Midbrain (tissue), 1 donor: ENCODE measurements at places on chromosomes 13 and 19.
A peak's percentile ranks its signal among the peaks of the same experiment; 100 is the strongest.

GRCh38 chr13:69580255-69580654 lies 527.4 kb upstream of the ATXN8OS start:
- DNase-seq, result no peak

GRCh38 chr19:33432446-33433170 lies 59.1 kb downstream of the CEBPG start:
- DNase-seq, result no peak

DNA sequence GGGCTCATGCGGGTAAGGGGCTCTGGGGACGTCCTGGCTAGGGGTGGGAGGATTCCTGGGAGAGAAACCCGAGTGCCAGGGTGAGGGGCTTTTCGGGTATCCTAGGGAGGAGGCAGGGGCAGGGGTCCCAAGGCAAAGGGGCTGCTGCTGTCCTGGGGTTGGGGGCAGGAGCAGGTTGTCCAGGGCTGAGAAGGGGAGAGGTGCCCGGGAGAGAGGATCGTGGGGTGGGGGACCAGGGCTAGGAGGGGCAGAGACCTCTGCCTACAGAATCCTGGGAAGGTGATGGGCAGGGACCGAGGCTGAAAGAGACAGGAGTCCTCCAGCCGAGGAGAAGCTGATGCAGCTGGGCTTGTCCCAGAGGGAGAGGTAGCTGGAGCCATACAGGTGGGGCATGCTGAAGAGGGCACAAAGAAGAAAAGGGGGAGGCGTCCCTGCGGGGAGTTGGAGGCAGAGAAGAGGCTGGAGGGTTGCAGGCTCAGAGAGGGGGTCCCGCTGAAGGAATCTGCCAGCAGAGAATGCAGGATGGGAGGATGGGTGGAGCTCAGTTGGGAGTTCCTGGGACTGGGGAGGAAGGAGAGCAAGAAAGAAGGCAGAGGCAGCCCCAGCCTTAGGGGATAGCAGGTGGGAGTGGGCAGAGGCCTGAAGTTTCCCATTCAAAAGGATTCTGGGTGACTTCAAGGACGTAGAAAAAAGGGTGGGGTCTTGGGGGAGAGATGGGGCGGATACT lies 574 bp downstream of the CYP2S1 start:
- no peak for DNase-seq

- no peak for DNase-seq
Measured at GRCh38 chr13:110421061-110421460, 114.0 kb downstream of the COL4A2 start.

- peak; percentile 1 for DNase-seq
Measured at GRCh38 chr19:5038631-5039271, 69.8 kb downstream of the KDM4B start.

GRCh38 chr13:29472332-29472961 lies 123.0 kb downstream of the SLC7A1 start:
- DNase-seq, result no peak

DNA sequence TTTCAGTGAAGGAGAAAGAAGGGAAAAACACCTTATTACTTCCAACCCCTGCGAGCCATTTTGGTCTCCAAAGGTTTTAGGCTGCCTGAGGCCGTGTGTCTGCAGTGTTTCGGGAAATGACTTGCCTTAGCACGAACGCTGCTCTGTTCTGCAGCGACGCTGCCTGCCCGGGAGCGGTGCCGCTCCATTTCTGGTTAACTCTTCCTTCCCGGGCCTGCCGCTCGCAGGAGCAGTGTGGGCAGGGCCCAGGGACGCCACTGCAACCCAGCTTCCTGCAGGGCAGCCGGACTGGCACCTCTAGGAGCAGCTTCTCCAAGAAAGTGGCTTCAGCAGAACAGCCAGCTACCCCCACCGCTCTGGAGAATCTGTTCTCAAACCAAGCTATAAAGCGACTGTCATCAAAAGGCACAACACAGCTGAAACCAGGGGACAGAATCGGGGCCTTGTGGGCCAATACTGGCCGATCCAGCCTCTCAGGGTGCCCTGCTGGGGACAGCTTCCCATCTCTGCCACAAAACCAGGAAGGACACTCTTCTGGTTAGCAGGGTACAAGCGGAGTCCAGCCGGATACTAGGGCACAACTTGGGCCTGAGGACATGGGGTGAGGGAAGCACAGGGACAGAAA lies 72.2 kb downstream of the KCTD15 start:
- DNase-seq, result peak; percentile 18

DNA sequence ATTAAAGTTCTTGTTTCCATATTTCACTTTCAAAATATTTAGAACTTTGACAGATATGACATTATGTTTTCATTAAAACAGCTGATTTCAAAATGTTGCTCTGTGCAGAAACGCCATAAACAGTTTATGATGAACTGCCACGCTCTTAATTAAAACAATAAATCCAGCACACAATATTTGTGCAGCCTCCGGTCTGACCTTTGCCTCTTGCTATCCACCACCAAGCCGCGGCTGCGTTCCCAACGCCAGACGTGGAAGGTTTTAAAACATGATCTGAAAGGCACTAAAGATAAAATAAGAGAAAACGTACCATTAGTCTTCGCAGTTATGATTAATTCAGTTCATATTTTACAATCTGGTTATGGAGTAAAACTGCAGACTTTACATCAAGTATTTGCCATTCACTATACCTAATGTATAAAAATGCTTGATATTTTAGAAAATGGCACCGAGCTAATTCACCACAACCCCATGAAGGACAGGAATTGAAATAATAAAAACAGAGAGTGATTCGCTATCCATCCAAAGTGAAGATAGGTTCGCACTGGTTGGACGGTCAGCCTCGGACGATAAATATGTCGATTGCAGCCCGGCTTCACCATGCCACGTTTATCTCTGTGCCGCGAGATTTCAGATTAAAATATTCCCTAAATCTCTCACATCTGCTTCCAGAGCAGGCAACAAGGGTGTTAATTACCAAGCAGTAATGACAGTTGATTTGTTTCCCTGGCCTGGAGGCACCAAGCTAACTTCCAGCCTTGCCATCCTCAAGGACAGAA lies 103.3 kb upstream of the ZNF507 start:
- DNase-seq, result no peak

GRCh38 chr13:52085421-52085820 lies 43.5 kb downstream of the NEK5 start:
- DNase-seq, result no peak

DNA sequence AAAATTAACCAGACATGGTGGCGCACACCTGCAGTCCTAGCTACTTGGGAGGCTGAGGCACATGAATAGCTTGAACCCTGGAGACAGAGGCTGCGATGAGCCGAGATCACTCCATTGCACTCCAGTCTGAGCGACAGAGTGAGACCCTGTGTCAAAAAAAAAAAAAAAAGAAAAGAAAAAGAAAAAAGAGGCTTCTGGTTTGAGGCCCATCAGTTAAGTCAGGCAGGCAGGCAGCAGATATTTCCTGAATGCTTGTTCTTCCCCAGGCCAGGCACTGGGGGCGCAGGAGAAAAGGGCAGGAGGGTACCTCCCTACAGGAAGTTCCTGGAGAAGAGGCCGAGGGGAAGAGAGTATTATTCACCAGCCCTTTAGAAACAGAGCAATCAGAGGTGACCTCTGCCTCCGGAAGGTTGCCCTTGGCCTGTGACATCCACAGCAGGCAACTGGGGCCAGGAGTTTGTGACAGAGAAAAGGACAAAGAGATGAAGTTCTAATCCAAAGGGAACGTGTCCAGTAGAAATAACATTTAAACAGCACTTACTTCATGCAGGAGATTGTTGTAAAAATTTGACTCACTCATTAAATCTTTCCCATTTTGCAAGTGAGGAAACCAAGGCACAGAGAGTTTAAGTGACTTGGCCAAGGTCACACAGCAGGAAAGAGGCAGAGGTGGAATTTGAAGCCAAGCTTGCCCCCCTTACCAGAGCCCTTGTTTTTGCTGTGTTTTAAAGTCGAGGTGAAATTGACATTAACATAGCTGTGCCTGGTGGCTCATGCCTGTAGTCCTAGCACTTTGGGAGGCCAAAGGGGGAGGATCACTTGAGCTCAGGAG lies 4.3 kb upstream of the RLN3 start:
- no peak for DNase-seq

- no peak for DNase-seq
Measured at GRCh38 chr19:677601-678436, 1.6 kb downstream of the FSTL3 start.

DNA sequence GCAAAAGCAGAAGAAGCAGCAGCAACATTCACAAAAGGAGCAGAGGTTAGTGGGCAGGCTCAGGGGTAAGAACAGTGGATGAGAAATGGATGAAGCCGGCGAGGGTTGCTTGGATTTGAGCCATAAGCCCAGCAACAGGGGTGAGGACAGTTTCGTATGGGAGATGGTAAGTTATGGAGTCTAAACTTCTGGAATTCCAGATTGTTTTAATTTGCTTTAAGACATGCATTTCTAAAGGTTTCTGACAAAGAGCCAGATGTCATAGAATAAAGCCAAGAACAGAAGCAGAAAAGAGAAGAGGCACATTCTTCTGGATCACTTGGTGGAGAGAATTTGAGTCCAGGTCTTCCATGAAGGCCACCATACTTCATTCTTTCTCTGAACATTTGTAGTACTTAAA lies 76.6 kb downstream of the TNFSF11 start:
- no peak for DNase-seq

- no peak for DNase-seq
Measured at GRCh38 chr19:36265064-36265463, 50.2 kb downstream of the ZNF146 start.

DNA sequence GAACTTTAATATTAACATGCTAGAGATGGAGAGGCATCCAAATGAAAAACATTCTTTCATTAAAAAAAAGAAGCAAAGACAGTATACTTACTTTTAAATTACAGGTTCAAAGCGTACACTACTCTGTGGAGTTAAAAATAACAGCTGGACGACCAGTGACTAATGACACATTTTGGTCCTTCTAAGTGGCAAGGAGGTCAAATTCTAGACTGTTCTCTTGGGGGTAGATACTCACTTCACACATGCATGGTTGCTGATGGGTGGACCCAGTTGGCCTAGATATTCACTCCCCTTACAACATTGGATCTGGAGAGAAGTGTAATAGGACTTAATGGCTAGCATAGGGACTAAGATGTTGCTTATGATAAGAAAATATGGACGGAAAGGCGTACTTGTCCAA lies 302.2 kb downstream of the DNAJC15 start:
- peak; percentile 55 for DNase-seq

GRCh38 chr19:45195764-45196163 lies 17.2 kb downstream of the BLOC1S3 start:
- DNase-seq, result no peak

- no peak for DNase-seq
Measured at GRCh38 chr19:7512400-7512851, 3.5 kb upstream of the ZNF358 start.

DNA sequence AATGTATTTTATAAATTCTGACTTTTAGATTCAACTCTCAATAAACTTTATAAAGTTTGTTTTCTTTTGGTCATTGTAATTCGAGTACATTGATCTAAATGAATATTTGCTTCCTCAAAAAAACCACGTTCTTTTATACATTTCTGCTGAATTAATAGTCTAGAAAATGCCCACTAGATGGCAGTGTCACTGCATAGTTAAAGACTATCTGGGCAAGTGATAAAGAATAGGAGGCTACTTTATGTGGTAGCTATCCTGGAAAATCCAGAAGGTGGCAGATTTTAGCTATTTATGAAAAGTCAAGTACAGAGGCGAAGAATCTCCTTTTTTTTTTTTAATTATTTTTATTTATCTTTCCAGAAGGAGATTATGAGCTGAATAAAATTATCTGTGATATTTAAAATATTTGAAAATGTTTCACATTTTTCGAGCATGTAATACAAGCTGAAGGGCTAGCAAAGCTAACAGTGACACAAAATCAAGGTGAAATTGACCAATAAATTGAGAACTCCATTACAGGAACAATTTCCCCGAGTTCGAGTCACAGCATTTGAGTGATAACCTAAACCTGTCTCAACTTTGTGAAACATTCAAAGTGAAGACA lies 221.8 kb downstream of the OLFM4 start:
- peak; percentile 87 for DNase-seq

- DNase-seq, result no peak
Measured at GRCh38 chr13:110888390-110888789, 26.5 kb downstream of the ANKRD10 start.

DNA sequence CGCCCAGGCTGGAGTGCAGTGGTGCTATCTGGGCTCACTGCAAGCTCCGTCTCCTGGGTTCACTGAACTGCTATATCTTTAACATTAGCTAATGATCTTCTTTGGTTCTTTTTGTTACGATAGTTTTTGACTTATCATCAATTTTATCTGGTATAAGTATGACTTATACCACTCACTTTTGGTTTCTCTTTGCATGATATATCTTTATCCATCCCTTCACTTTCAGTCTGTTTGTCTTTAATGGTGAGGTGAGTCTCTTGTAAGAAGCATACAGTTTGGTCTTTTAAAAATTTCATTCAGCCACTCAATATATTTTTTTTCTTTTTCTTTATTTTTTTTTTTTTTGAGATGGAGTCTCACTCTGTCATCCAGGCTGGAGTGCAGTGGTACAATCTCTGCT lies 58.4 kb downstream of the ADGRE1 start:
- no peak for DNase-seq

DNA sequence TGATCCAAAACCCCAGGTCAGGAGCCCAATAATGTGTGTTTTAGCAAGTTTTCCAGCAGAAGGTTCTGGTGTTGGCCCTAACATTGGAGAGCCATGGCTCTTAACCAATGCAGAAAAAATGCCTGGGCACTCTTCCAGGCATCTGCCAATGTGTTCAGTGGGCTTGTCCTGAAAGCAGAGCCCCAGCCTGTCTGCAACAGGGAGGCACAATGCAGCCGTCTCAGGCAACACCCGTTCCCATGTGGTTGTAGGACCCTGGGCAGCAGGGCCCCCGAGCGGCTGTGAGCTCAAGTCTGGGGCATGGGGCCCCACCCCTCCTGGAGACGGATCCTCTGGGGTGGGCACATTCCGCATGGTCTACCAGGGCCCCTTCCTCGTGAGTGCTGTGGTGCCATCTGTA lies 58.1 kb upstream of the SIAH3 start:
- no peak for DNase-seq

DNA sequence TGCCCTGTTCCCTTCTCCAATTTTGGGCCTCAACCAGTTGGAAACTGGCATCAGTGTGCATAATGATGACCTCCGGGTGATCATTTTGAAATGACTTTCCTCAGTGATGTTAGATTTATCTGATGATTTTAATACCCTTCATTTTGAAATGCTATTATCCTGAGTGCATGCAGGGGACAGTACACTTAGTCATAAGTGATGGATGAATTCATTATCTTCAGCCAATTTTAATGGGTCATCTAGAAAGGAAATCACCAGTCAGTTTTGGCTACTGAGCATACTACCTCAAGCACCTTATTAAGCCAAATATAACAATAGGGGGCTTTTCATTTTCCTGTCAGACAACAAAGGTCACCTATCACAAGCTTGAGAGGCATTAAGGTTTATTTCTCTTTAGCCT lies 118.5 kb upstream of the MIR17HG start:
- DNase-seq, result no peak

GRCh38 chr19:46728693-46729339 lies 11.9 kb upstream of the PRKD2 start:
- DNase-seq, result peak; percentile 38
